ENCODE measurements at places on chromosomes 3 and 15.

DNA sequence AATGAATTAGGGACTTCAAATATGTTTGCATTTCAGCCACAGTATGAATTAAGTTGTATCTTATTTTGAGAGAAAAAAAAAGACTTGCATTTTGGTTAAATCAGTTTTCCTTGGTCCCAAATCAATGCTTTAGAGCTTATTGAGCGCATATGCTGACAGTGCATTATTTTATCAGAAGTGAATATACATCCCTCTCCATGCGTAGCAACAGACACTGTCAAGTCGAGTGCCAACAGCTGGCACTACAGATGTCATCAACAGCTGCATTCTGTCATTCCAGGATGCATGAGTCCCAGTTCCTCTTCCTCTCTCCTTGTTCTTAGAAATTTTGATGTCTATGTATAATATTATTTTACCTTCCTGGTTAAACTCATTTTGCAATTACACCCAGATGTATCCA is 156.1 kb upstream of the FOXB1 start:
- no peak for DNase-seq

DNA sequence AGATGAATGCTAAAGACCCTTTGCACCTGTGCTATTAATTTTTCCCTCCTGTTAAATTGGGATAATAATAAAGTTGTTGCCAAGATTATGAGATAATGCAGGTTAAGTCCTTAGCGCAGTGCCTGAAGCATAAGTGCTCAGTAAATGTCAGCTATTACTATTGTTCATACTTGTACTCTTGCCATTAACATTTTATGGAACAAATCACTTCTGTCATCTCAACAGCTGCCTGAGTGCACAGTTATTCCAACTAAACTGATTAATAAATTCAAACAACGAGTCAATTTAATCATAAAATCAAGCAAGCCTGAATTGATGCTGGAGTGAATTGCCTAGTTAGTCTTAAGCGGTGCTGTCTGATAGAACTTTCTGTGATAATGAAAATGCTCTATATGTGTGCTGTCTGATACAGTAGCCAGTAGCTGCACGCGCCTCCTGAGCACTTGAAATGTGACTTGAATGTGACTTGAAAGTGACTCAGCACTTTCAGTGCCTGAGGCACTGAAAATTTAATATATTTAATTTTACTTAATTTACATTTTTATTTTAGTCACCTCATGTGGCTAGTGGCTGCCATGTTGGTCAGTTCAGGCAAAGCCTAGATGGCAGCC is 198.7 kb upstream of the PFN2 start:
- no peak for DNase-seq

DNA sequence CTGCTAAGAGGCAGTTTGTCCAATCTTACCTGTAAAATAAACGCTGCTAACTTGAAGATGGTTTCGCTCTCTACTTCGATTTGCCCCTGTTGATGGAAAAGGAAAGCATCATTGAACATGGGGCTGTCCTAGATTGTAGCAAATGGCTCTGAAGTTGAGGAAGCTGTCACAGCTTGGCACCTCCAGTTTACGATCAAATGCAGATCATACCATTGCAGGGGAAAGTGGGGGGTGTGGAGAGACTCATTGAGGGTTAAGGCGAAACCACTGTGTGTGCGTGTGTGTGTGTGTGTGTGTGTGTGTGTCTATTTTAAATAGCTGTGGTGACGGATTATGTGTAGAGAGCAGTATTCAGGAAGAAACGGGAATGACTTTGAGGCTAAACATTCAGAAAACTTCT is 127.6 kb upstream of the LMOD3 start:
- no peak for DNase-seq

DNA sequence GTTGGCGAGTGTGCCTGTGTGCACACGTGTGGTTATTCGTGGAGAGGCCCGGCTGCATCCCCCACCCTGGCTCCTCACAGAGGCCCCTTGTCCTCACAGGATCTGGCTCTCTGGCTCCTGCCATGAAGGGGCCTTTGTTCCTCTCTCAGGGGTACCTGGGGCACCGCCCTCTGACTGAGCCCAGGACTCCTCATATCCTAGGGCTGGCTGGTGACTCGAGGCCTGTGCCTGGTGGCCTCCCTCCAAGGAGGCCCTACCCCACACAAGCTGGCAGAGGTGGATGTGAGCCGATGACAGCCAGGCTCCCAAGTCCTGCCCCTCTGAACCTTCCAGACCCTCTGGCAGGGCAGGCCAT is 10.0 kb downstream of the PRKCD start:
- no peak for DNase-seq
